ENCODE measurements at places on chromosomes 4 and X.

GRCh38 chrX:136742721-136743379 lies 37.9 kb downstream of the ARHGEF6 start:
- DNase-seq, result no peak

- no peak for DNase-seq
Measured at GRCh38 chr4:69239557-69240168, 25.1 kb upstream of the UGT2B11 start.

- no peak for DNase-seq
Measured at GRCh38 chr4:156972379-156973015, 898 bp upstream of the PDGFC start.

DNA sequence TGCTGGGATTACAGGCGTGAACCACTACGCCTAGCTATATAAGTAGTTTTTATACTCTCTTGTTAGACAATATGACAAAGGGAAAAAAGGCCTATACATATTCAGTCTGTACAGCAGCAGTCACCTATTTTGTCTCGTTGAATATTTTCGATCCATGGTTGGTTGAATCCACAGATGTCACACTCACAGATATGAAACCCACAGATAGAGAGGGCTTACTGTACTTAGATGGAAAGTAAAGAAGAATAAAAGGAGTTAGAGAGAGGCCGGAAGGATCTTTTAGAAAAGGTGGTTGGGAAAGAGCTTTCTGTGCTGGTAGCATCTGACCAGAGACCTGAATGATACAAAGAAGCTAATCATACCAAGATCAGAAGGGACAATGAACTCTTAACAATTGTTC lies 38.3 kb upstream of the SPINK2 start:
- no peak for DNase-seq

GRCh38 chr4:45518832-45519231 lies 605.0 kb downstream of the GABRG1 start:
- no peak for DNase-seq

GRCh38 chrX:3548765-3549391 lies 164.6 kb downstream of the PRKX start:
- no peak for DNase-seq

DNA sequence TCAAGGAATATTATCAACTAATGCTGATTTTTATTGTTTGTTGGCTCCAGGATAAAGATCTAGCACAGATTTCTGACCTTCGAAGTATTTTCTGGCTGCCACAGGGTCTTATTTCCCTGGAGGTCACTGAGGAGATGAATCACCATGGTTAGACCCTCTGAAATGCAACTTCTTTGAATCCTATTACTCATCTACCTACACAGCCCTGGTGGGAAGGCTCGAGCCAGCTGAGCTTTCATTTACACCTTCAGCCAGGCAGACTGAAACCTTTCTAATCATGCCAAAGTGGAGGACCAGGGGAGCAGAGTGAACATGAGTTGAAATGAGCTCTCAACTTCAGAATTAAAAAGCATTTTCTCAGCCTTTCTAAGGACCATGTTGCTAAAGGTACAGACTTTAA lies 130.5 kb downstream of the SMIM20 start:
- no peak for DNase-seq

GRCh38 chr4:168673476-168673875 lies 176.6 kb downstream of the PALLD start:
- DNase-seq, result no peak

All from stimulated activated CD8-positive, alpha-beta memory T cell treated with anti-CD3 and anti-CD28 coated beads, Interleukin-7, amount 100 ng/mL, for 48 hours (primary cell).